ENCODE measurements at places on chromosomes 5 and 9. TPM values are rescaled to one million over a fixed set of nuclear protein-coding genes. Genes with fewer than 3 reads are reported as not detected.

- H3K4me3 ChIP-seq = no peak overlapping the region
- no peaks in the 10 kb centered on the region for H3K36me3 ChIP-seq
- H3K4me1 ChIP-seq = no peaks in the 10 kb centered on the region
- DNase-seq = no peak
- no peaks in the 10 kb centered on the region for H3K27me3 ChIP-seq
- H3K27ac ChIP-seq = no peak overlapping the region
These were observed 343.6 kb downstream of the SPATA31D1 start for GRCh38 chr9:82332018-82332773.

DNA sequence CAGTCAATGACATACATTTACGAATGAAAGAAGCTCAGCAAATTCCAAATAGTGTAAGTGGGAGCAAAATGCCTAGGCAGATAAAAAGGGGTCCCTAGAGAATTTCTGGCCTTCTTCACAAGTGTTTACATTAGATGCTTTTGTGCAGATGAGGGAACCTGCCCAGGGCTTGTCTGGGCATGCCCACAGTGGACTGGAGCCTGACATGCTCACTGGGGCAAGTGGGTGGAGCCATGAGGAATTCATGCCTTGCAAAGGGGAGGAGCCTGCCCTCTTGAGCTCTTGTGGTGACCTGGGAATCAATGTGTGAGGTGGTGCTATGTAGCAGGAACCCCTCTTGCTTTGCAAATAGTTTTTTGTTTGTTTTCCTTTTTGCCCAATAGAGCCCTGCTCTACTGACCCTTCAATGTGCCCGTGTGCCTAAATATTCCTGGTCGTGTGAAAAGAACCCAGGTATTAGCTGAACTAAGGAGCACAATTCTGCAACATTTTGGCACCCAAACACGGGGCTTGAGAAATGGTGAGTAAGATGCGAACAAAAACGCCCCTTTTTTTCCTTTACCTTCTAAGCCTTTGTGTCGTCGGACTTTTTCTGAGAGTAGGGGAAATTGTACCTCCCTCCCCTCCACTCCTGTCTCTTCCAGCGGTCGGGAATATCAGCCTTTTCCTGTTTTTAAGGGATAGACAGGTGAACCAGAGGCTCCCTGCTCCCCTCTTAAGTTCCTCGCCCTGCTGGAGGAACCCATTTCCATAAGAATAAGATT is 433.8 kb upstream of the CDH9 start:
- no peaks in the 10 kb centered on the region for H3K36me3 ChIP-seq
- H3K27ac ChIP-seq = no peak overlapping the region
- peak overlapping the region; percentile 6 for H3K4me3 ChIP-seq
- DNase-seq = no peak
- no peaks in the 10 kb centered on the region for H3K27me3 ChIP-seq

DNA sequence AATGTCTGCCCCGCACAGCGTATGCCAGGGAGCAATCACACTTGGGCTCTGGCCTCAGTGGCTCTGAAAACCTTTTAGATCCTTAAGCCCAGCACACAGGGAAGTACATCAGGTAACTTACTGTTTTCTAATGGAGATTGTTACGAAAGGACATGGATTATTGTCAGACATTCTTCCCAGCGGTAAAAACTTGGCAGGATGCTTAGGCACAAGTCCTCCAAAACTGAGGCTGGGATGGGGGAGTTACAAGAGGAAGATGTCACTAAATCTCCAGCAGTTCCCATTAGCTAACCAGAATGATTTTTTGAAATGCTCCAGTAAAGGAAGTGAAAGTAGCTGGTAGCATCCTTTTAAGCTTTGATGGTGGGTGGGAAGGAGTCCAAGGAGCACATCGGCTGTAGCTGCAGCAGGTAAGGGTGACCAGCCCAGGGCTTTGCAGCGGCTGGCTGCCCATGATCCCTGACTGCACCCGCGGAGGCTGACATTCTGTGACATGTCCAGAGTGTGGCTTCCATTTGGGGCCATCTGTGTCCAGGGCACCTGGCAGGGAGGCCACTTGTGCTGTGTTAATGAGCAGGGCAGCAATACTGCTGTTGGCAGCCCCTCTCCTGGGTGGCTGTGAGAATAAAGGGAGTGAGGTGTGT is 165.8 kb downstream of the GADD45G start:
- no peak for DNase-seq
- peaks cover 8% of the 10 kb centered on the region for H3K27me3 ChIP-seq
- H3K4me1 ChIP-seq = no peaks in the 10 kb centered on the region
- H3K4me3 ChIP-seq = no peak overlapping the region

DNA sequence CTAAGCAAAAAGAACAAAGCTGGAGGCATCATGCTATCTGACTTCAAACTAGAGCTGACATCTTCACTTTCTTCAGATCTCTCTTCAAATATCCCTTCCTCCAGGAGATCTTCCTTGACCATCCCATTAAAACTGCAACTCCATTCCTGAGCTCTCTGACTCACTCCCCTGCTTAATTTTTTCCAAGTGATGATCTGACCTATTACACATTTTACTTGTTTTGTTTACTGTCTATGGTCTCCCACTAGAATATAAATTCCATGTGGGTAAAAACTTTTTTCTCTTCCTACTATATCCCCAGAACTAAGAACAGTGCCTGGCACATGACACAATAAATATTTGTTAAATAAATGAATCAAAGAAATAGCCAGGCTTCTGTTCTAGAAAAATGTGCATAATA is 87.5 kb downstream of the SLIT3 start:
- no peaks in the 10 kb centered on the region for H3K36me3 ChIP-seq
- H3K27me3 ChIP-seq = peaks cover 9% of the 10 kb centered on the region
- no peak overlapping the region for H3K27ac ChIP-seq

- no peak overlapping the region for H3K4me3 ChIP-seq
- DNase-seq = no peak
- H3K27ac ChIP-seq = no peak overlapping the region
These were observed 521.9 kb downstream of the PDE4D start for GRCh38 chr5:59371525-59372127.

Gene PPP3R2
- not detected for total RNA-seq

Gene PDZD2
- 0.37 TPM for total RNA-seq

Gene MYOZ3
- 0.10 TPM for total RNA-seq

- H3K36me3 ChIP-seq = no peaks in the 10 kb centered on the region
- no peak overlapping the region for H3K27ac ChIP-seq
- H3K4me1 ChIP-seq = no peaks in the 10 kb centered on the region
- no peak overlapping the region for H3K4me3 ChIP-seq
These were observed 3.7 kb downstream of the PRDM6 start for GRCh38 chr5:123092696-123093095.

GRCh38 chr5:146867996-146868708 is 10.4 kb downstream of the PPP2R2B start:
- H3K4me1 ChIP-seq = no peaks in the 10 kb centered on the region
- no peak overlapping the region for H3K27ac ChIP-seq
- no peak for DNase-seq
- H3K4me3 ChIP-seq = no peak overlapping the region
- no peaks in the 10 kb centered on the region for H3K36me3 ChIP-seq

Gene DAB2
- total RNA-seq = 5.5 TPM

DNA sequence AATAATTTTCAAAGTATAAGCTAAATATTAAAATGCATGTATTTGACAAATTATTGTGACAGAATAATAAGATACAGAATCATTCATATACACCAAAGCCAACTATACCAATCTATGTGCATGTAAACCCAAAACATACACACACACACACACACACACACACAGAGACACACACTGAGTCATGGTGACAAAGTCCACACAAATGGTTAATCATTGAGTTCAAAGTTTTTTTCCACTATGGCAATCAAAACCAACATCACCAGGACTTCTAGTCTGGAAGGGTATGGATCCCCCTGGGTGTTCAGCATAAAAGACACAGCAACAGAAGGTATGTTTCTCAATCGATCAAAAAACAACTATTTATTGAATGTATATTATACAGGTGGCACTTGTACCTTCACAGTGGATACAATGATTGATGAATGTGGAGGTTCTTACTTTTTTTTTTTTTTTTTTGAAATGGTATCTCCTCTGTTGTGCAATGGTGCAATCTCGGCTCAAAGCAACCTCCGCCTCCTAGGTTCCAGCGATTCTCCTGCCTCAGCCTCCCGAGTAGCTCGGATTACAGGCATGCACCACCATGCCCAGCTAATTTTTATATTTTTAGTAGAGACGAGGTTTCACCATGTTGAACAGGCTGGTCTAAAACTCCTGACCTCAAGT is 137.0 kb downstream of the PDE4D start:
- H3K4me1 ChIP-seq = no peaks in the 10 kb centered on the region
- no peak overlapping the region for H3K4me3 ChIP-seq
- H3K27me3 ChIP-seq = no peaks in the 10 kb centered on the region

DNA sequence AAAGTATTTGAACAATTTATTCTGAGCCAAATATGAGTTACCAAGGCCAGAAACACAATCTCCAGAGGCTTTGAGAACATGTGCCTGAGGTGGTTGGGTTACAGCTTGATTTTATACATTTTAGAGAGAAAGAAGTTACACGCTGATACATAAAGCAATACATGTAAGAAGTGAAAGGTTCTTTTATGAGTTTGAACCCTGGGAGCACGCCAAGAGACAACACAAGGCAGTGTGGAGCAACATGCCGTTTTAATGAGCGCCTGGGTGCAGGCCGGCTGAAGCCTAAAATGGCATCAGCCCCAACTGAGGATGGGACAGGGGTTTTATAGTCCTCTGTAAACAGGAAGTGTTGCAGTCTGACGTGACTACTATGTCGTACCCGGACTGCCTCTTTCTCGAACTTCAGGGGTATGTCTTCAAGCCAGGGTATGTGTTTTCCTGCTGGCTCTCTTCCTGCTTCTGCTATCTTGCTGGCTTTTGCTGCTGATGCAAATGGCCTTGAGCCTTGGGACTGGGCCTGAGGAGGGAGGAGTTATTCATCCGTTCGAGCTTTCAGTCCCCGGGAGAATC is 193.7 kb downstream of the CYLC2 start:
- DNase-seq = no peak
- H3K4me3 ChIP-seq = no peak overlapping the region
- no peaks in the 10 kb centered on the region for H3K36me3 ChIP-seq
- no peak overlapping the region for H3K27ac ChIP-seq
- H3K27me3 ChIP-seq = no peaks in the 10 kb centered on the region

GRCh38 chr5:111932628-111933027 is 175.6 kb upstream of the NREP start:
- no peak overlapping the region for H3K27ac ChIP-seq
- no peaks in the 10 kb centered on the region for H3K36me3 ChIP-seq
- no peak overlapping the region for H3K4me3 ChIP-seq
- H3K27me3 ChIP-seq = no peaks in the 10 kb centered on the region

Gene HRCT1
- 0.32 TPM for total RNA-seq

DNA sequence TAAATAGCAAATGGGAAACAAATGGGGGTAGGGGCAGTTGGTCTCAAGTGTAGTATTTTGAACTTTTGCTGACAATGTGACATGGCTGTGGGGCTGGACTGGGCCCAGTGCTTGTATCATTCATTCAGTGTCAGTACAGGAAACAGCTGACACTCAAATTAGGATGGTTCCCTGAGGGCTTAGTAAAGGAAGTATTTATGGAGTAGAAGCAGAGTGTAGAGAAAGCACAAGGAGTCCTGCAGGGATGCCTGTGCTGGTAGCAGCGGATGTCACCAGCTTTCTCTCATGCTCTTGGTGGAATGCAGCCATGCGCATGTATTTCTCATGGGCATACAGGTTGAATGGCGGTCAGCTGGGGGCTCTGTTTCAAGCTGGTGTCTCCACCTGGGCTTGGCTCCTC is 72.9 kb upstream of the SLC44A1 start:
- H3K36me3 ChIP-seq = no peaks in the 10 kb centered on the region
- H3K4me1 ChIP-seq = no peaks in the 10 kb centered on the region
- no peak overlapping the region for H3K27ac ChIP-seq
- no peak overlapping the region for H3K4me3 ChIP-seq
- H3K27me3 ChIP-seq = no peaks in the 10 kb centered on the region

Gene CREBRF
- 7.7 TPM for total RNA-seq

Gene SLCO6A1
- total RNA-seq = 0.69 TPM

Gene TMC1
- total RNA-seq = 0.57 TPM

DNA sequence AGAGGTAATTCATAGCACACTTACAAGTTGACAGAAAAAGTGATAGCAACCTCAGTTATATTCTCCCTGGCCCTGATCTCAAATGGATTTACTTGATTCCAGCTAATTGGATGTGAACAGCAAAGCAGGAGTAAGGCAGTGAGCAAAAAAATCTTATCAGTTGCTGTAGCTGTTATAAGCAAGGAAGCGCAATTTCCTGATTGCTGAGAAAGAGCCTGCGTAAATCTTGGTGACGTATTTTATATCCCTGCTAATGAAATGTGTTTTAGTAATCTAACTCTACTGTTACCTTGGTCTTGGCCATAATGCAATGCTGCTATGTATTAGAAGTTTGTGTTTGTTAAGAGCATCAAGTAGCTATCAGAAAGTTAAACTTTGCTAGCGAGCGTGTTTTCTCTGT is 661.2 kb upstream of the SEMA6A start:
- no peak for DNase-seq
- H3K36me3 ChIP-seq = no peaks in the 10 kb centered on the region
- H3K27me3 ChIP-seq = no peaks in the 10 kb centered on the region
- no peak overlapping the region for H3K4me3 ChIP-seq
- H3K4me1 ChIP-seq = no peaks in the 10 kb centered on the region
- no peak overlapping the region for H3K27ac ChIP-seq

DNA sequence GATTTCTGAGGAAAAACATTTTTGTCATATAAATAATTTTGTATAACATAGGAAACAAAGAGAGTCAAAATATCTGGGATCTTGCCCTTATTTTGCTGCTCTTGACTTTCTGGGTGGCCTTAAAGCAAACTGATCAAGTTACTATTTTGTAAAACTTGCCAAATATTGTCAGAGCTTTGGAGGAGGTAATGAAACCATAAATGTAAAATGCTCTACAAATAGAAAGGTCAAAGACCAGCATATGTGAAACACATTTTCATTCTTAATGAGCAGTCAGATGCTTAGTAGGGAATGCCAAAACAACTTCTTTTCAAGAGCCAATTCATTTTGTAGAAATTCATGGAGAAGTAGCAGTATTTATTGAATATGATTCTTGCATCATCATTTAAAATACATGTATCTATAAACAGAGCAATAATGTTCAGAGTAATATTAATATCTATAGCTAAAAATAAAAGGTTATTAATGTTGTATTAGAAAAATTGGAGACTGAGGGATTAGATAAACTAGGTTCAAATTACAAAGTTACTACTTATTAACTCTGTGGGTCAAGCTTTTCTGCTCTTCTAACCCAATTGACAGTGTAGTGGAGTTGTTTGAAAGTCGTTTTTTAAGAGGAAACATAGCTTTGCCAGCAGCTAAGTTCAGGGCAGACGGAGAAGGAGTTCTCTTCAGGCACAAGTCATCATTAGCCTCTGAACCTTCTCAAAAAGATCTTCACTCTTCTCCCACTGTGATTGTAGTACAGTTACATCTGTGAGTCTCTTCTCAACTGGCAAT is 2053.1 kb downstream of the EFNA5 start:
- no peak for DNase-seq
- H3K4me3 ChIP-seq = no peak overlapping the region
- no peak overlapping the region for H3K27ac ChIP-seq

DNA sequence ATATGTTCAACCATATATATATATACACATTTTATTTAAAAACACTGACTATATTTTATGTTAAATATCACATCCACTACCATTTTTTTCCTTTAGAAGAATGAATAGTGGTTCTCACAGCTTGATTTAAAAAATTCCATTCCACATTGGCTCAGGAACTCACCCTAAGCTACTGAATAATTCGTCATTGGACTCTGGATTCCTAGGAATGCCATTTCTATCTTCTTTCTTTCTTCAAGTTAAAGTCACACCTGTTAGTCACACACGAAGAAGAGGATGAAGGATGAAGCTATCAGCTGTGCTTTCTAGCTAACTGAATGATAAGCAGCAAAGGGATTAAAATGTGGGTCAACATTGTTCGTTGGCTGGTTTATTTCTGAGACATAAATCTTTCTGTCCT is 7.9 kb downstream of the ELOVL7 start:
- H3K4me3 ChIP-seq = no peak overlapping the region
- no peak for DNase-seq
- H3K36me3 ChIP-seq = no peaks in the 10 kb centered on the region
- H3K27me3 ChIP-seq = no peaks in the 10 kb centered on the region
- no peaks in the 10 kb centered on the region for H3K4me1 ChIP-seq

Measured in HCT116 (cell line).